ENCODE measurements at places on chromosomes 16 and 17. TPM values are rescaled to one million over a fixed set of nuclear protein-coding genes. Genes with fewer than 3 reads are reported as not detected.

- no peaks in the 10 kb centered on the region for H3K4me1 ChIP-seq
- peaks cover 50% of the 10 kb centered on the region for H3K27me3 ChIP-seq
- H3K27ac ChIP-seq = no peak overlapping the region
- no peak for DNase-seq
Observed at GRCh38 chr17:56130631-56131030, 22.6 kb upstream of the ANKFN1 start.

DNA sequence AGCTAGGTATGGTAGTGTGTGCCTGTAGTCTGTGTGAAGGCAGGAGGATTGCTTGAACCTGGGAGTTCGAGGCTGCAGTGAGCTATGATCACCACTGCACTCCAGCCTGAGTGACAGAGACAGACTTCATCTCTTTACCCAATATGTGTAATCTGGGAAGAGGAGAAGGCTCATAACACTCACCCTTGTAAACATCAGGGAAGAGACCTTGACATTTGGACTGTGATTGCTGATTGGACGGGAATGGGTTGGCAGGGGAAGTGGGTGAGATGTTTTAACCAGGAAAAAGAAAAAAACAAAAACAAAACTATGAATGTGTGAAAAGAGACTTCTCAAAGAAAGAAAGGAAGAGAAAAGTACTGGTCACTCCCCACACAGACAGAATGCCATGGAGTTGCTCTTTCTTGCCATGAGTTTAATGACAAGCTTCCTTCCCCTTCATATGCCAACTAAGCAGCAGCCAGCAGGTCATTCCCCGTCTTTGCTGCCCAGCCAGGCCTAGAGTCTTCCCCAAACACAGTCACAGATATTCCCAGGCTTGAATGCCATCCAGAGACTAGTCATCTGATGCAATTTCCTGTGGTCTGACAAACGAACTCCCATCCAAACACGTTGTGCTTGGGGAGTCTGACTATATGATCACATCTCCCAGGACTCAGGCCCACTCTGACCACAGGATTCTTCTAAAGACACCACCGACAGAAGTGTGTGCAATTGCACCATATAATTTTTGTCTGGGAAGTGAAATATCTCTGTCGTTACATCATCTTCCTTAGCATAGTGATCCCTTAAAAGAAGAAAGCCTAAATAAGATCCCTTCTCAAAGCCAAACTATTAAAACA, 3.6 kb upstream of the XAF1 start:
- DNase-seq = peak; percentile 30
- H3K4me1 ChIP-seq = peaks cover 16% of the 10 kb centered on the region
- H3K27me3 ChIP-seq = peaks cover 7% of the 10 kb centered on the region

GRCh38 chr17:81870131-81870980, 781 bp downstream of the ARHGDIA start:
- DNase-seq = peak; percentile 64
- peak overlapping the region; percentile 94 for H3K27ac ChIP-seq
- H3K36me3 ChIP-seq = peaks cover 35% of the 10 kb centered on the region
- H3K4me3 ChIP-seq = peak overlapping the region; percentile 80
- H3K27me3 ChIP-seq = no peaks in the 10 kb centered on the region

DNA sequence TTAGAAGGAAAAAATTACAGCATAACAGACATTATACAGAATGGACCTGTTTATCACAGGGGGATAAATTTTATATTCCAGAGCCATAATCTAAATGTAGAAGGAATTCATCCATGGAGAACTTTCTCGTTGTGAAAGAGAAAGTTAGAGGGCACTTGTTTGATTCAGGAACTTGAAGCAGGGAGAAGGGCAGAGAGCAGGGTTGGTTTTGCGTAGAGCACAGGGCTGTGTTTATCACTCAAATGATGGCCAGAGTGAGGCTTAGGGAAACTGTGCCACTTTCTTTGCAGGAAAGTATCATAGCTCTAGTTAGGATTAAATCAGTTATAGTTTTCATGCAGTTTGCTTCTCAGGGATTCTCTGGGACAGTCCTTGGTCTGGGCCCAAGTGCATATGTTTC, 29.1 kb upstream of the MED13 start:
- H3K36me3 ChIP-seq = no peaks in the 10 kb centered on the region
- DNase-seq = no peak
- no peaks in the 10 kb centered on the region for H3K27me3 ChIP-seq
- H3K27ac ChIP-seq = no peak overlapping the region
- H3K4me1 ChIP-seq = no peaks in the 10 kb centered on the region

GAST gene
- total RNA-seq = not detected

TEKT1 gene
- total RNA-seq = not detected

- H3K27me3 ChIP-seq = peaks cover 5% of the 10 kb centered on the region
- H3K4me1 ChIP-seq = peaks cover 7% of the 10 kb centered on the region
- no peak overlapping the region for H3K27ac ChIP-seq
- no peak overlapping the region for H3K4me3 ChIP-seq
- no peaks in the 10 kb centered on the region for H3K36me3 ChIP-seq
Observed at GRCh38 chr17:59498530-59499307, 66.7 kb upstream of the DHX40 start.

DNA sequence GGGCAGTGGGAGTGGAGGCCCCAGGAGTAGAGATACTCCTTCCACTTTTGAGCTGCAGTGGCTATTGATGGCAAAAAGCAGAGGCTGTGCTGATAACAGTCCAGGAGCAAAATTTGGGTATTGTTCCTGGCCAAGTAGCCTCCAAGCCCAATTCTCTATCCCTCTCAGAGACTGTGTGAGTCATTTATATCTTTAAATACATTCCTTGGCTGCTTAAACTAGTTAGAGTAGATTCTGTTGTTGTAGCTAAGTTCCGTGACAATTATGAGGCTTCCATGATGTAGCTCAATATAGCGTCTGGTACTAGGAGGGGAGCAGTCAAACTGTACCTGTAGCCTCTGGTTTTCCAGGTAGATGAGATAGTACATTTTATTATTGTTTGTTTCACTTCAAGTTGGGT, 19.9 kb upstream of the UBE2G1 start:
- no peaks in the 10 kb centered on the region for H3K4me1 ChIP-seq
- no peak overlapping the region for H3K4me3 ChIP-seq
- no peak overlapping the region for H3K27ac ChIP-seq
- H3K27me3 ChIP-seq = no peaks in the 10 kb centered on the region
- no peak for DNase-seq

GRCh38 chr17:73288534-73289302, 23.1 kb downstream of the CDC42EP4 start:
- no peaks in the 10 kb centered on the region for H3K27me3 ChIP-seq
- H3K36me3 ChIP-seq = peaks cover 10% of the 10 kb centered on the region
- no peaks in the 10 kb centered on the region for H3K4me1 ChIP-seq

DNA sequence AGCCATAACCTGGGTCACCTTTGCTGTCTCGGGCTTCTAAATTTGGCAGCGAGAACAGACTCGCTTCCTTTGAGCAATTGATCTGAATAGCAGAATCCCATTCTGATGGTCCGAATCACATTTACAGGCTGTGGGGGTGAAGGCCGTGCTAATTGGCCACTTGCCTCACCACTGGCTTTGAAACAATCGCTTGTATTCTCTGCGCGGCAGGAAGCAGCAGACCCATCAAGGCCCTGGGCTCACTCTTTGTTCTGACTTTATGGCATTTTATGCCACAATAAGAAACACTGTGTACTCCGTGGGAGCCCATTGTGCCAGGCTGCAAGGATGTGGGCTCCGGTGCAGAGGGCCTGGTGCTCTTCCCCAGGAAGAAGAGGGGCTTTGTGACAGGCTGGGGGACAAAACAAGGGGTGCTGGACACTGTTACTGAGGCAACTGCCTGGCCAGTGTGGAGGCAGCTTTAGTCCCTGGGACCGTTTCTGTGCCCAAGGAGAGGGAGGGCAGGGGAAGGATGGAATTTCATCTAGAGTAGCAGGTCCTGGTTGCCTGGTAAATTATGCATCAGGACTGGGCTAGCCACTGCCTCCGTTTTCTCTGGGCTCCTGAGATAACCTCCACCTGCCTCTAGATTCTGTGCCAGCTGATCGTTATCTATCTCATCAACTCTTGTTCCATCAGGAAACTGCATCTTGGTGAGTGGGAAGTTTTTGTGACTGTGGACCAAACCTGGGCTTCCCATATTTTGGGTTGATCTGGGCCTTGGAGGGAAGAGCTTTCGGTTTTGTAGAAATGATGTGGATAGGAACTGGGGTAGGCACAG, 78.5 kb downstream of the MRC2 start:
- no peak overlapping the region for H3K4me3 ChIP-seq
- H3K4me1 ChIP-seq = peaks cover 6% of the 10 kb centered on the region
- DNase-seq = no peak
- no peaks in the 10 kb centered on the region for H3K36me3 ChIP-seq
- no peaks in the 10 kb centered on the region for H3K27me3 ChIP-seq

CD300H gene
- total RNA-seq = not detected

Measured in A673 (cell line).